Transverse colon (tissue), 4 donors: ENCODE measurements at places on chromosomes 5 and 9. TPM values are rescaled to one million over a fixed set of nuclear protein-coding genes. Genes with fewer than 3 reads are reported as not detected.

- H3K4me1 ChIP-seq = peaks cover 44% of the 10 kb centered on the region
- H3K27me3 ChIP-seq = no peaks in the 10 kb centered on the region
- no peak overlapping the region for H3K4me3 ChIP-seq
- H3K36me3 ChIP-seq = no peaks in the 10 kb centered on the region
- peak; percentile 16 for DNase-seq
- H3K27ac ChIP-seq = peak overlapping the region; percentile 70
Observed at GRCh38 chr5:146039420-146039819, 66.0 kb downstream of the PLAC8L1 start.

DNA sequence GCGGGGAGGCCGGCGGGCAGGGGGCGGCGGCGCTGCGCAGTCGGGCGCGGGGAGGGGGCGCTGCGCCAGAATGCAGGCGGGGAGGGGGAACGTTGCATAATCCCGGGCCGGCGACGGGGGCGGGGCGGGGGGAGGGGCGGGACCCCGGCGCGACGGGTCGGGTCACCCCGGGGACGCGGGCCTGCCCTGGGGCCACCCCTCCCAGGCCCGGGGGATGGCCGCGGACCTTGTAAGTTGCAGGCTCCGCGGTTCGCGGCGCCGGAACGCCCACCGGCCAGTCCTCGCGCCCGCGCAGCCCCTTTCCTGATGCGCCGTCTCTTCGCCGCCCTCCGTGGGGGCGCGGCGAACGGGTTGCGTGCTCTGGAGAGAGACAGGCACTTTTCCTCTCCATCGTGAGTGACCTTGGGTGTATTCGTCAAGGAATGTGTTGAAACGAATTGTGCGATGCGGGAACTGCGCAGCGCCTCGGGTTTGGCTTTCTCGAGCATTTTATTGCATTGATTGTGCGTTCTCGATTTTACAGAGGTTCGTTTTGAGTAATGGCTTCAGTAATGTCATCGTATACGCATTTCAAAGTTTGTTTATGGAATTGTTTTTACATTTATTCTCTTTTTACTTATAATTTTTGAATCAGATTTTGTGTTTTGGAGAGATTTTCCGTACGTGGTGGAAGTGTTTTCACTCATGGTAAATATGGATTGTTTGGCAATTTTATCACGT is 802 bp downstream of the SPIN1 start:
- H3K4me3 ChIP-seq = peak overlapping the region; percentile 68
- peak; percentile 51 for DNase-seq
- peaks cover 34% of the 10 kb centered on the region for H3K4me1 ChIP-seq
- peak overlapping the region; percentile 92 for H3K27ac ChIP-seq

DNA sequence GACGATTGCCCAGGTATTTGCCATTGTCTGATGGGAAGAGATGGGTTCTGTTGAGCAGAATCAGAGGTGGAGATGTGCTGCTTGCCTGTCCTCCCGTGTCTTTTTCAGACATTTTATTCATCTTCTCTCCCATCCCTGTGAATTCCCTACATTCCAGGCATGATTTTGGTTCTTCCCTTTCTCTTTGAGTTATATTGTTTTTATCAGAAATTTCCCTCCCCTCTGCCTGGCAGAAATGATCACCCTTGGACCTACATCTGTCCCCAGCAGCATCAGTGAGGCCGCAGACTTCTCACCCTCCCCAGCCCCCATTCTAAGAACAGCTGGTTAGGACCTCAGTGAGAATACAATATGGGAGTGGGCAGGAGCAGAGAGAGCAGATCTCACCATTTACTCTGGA is 640.2 kb downstream of the CCDC171 start:
- H3K4me3 ChIP-seq = no peak overlapping the region
- no peaks in the 10 kb centered on the region for H3K27me3 ChIP-seq
- H3K36me3 ChIP-seq = no peaks in the 10 kb centered on the region
- no peak overlapping the region for H3K27ac ChIP-seq

DNA sequence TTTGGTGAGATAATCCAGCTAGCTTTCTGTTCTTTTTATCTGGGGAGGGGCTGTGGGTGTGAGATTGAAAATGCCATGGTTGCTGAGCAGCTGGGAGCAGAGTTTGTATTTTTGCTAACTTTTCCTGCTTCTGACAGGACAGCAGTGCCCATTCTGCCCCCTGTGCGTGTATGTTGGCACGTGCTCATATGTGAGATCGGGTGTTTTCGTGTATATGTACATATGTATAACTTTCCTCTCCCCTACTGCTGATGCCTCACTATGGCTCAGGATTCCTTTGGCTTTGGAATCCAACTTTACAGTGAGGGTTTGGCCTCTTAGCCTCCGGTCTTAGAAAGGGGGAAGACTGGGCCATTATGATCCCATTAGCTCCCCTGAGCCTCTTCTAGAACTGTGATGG is 38.3 kb downstream of the RGS3 start:
- H3K27ac ChIP-seq = peak overlapping the region; percentile 40
- no peak overlapping the region for H3K4me3 ChIP-seq
- no peaks in the 10 kb centered on the region for H3K4me1 ChIP-seq
- no peaks in the 10 kb centered on the region for H3K36me3 ChIP-seq

DNA sequence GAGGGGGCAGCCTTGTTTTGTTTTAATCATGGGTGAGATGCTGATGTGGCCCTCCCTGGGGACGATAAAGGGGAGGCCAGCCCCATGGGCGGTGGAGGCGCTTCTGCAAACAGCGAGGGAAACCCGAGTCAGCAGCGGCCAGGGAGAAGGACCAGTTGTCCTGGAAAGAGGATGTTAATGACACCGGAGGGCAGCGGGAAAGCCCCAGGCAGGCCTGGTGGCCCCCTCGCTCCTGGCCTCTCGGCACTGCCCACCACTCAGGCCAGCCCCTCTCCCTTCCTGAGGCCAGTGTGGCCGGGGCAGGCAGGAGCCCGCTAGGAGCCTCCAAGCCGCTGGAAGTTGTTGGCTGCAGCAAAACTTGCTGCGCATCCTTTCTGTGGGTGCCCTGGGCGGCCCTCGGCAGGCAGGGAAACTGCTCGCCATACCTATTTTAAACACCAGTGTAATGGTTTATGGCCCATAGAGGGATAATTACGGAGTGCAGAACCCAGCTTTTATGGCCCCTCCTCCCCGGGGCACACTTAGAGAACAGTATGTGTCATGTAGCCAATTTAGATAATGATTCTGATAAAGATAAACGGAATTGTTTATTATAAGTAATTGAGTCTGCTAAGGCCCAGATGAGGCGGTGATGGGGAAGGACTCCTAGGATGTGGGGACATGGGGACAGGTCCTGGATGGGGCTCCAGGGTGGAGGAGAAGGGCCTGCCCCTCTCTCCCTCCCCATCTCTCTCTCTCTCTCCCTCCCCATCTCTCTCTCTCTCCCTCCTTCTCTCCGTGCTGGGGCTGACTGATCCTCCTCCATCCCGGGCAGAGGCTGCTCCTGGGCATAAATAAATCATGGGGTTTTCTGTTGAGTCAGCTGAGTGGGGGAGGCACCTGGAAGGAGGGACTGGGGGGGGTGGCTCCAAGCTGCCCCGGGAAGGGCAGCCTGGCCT is 36.9 kb downstream of the LMX1B start:
- H3K4me1 ChIP-seq = peaks cover 14% of the 10 kb centered on the region
- H3K27ac ChIP-seq = no peak overlapping the region
- peaks cover 98% of the 10 kb centered on the region for H3K27me3 ChIP-seq

- no peaks in the 10 kb centered on the region for H3K27me3 ChIP-seq
- H3K4me1 ChIP-seq = no peaks in the 10 kb centered on the region
- no peak for DNase-seq
Observed at GRCh38 chr5:170491479-170491878, 12.3 kb upstream of the KCNIP1 start.

GRCh38 chr9:105694848-105695581 is 674 bp downstream of the TMEM38B start:
- H3K4me1 ChIP-seq = peaks cover 21% of the 10 kb centered on the region
- DNase-seq = peak; percentile 67
- H3K36me3 ChIP-seq = no peaks in the 10 kb centered on the region
- peaks cover 25% of the 10 kb centered on the region for H3K27me3 ChIP-seq

DNA sequence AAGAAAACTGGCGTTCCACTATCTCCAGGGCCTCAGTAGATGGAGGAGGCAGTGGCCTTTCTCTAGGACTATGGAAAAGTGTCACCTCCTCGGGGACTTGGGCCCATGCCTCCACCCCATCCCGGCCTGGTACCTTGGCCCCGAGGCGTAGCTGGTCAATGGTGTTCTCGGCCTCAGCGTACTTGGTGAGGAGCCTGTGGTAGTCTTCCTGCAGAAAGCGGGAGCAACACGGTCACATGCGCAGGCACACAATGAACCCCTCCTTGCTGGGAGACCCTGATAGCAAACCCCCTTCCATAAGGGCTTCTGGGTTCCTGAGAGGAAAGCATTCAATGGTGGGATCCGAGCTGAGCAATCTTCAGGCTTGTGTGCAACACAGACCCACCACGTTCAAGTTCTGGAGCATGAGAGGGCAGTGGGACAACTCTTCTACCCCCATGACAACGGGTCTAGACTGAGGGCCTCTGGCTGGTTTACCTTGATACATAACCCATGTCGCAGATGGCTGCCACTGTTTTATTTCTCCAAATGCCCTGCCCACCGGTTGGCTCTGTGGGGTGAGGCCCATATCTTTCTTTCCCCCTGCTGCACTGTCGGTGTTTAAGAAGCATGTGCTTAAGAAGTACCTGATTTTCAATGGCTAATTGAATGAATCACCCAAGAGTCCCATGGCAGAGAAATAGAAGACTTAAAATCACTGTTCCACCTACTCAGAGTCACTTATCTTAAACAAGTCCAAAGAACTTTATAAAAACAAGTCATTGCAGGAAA is 13.6 kb downstream of the AKNA start:
- no peaks in the 10 kb centered on the region for H3K27me3 ChIP-seq
- peak overlapping the region; percentile 60 for H3K27ac ChIP-seq
- no peaks in the 10 kb centered on the region for H3K36me3 ChIP-seq
- H3K4me1 ChIP-seq = peaks cover 8% of the 10 kb centered on the region

GRCh38 chr9:115691693-115692092 is 461.9 kb upstream of the PAPPA start:
- H3K36me3 ChIP-seq = no peaks in the 10 kb centered on the region
- H3K27me3 ChIP-seq = no peaks in the 10 kb centered on the region
- no peak overlapping the region for H3K27ac ChIP-seq
- no peak overlapping the region for H3K4me3 ChIP-seq
- no peak for DNase-seq

GRCh38 chr5:150780816-150781221 is 2.3 kb downstream of the SMIM3 start:
- peak overlapping the region; percentile 8 for H3K4me3 ChIP-seq
- H3K36me3 ChIP-seq = no peaks in the 10 kb centered on the region
- peak; percentile 81 for DNase-seq
- H3K4me1 ChIP-seq = peaks cover 66% of the 10 kb centered on the region
- peak overlapping the region; percentile 91 for H3K27ac ChIP-seq

DNA sequence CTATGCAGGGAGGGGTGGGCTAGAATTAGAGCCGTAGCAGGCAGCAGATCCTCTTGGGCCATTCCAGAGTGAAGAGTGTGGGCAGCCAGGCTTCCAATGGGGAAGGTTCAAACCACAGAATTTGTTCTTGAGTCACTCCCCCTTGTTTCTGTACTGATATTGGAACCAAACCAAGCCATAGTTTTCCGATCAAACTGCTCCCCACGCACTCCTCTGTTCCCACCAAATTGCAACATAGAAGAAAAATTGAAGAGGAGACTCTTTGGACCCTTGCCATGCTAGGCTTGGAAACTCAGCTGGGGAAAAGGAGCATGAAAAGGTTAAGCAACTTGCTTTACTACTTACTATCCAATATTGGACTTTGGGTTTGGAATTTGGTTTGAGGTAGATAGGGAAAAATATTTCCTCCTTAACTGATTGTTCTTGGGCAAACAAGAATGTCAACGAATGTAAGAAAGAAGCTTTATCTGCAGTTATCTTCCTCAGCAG is 165.8 kb upstream of the NR3C1 start:
- H3K4me3 ChIP-seq = no peak overlapping the region
- H3K4me1 ChIP-seq = no peaks in the 10 kb centered on the region
- DNase-seq = no peak
- no peak overlapping the region for H3K27ac ChIP-seq
- H3K27me3 ChIP-seq = no peaks in the 10 kb centered on the region

- no peak overlapping the region for H3K4me3 ChIP-seq
- no peaks in the 10 kb centered on the region for H3K27me3 ChIP-seq
- peak; percentile 94 for DNase-seq
- peak overlapping the region; percentile 88 for H3K27ac ChIP-seq
- H3K36me3 ChIP-seq = peaks cover 3% of the 10 kb centered on the region
Observed at GRCh38 chr9:131627648-131628458, 82.5 kb downstream of the PRRT1B start.

- H3K36me3 ChIP-seq = no peaks in the 10 kb centered on the region
- H3K4me1 ChIP-seq = peaks cover 37% of the 10 kb centered on the region
- no peak for DNase-seq
- H3K27me3 ChIP-seq = no peaks in the 10 kb centered on the region
- H3K4me3 ChIP-seq = no peak overlapping the region
Observed at GRCh38 chr9:20579524-20580314, 42.6 kb downstream of the MLLT3 start.

GRCh38 chr9:97714435-97714834 is 17.3 kb upstream of the XPA start:
- peaks cover 4% of the 10 kb centered on the region for H3K27me3 ChIP-seq
- H3K27ac ChIP-seq = no peak overlapping the region
- H3K4me1 ChIP-seq = no peaks in the 10 kb centered on the region
- H3K36me3 ChIP-seq = no peaks in the 10 kb centered on the region

DNA sequence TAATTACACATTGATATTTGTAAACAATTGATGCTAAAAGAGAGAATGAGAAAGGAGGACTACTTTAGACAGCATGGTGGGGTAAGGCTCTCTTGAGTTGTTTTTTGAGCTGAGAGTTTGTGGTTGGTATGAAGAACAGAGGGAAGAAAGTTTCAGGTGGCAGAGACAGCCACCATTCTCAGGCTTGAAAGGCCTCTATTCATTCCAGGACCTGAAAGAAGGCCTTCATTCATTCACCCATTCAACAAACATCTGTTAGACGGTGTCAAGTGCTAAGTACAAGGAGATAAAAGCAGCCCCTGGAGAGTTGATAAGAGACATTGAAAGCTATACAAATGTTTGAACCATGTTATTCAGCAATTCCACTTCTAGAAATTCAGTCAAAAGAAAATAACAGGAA is 21.7 kb upstream of the ADAM19 start:
- no peak overlapping the region for H3K4me3 ChIP-seq
- H3K27ac ChIP-seq = peak overlapping the region; percentile 44
- DNase-seq = no peak
- H3K36me3 ChIP-seq = no peaks in the 10 kb centered on the region

DNA sequence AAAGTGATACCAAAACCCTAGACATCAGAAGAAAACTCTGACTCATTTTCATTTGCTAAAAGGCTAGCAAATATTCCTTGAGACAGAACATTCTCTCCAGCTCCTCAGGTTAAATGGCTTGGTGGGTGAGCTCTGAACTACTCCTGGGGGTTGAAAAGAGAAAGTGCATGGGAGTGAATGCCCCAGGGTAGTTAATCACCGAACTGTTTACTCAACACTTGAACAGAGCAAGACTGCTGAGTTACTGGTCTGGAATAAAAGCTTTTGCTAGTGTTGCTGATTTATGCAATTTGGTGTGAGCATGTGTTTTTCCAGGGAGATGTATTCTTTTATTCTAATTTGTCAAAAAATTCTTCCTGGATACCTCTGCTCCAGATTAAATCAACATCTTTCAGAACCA is 88.3 kb upstream of the PRDM9 start:
- DNase-seq = no peak
- H3K27me3 ChIP-seq = no peaks in the 10 kb centered on the region
- no peaks in the 10 kb centered on the region for H3K4me1 ChIP-seq
- H3K27ac ChIP-seq = no peak overlapping the region

GRCh38 chr5:33491941-33492340 is 51.2 kb downstream of the TARS1 start:
- DNase-seq = no peak
- no peak overlapping the region for H3K27ac ChIP-seq
- H3K27me3 ChIP-seq = no peaks in the 10 kb centered on the region
- no peak overlapping the region for H3K4me3 ChIP-seq
- no peaks in the 10 kb centered on the region for H3K4me1 ChIP-seq
- no peaks in the 10 kb centered on the region for H3K36me3 ChIP-seq

Gene LRRTM2
- not detected for total RNA-seq

Gene PCDHAC2
- not detected for total RNA-seq

Gene GFM2
- total RNA-seq = 27.0 TPM

Gene C5
- total RNA-seq = 3.4 TPM

Gene PCDH12
- total RNA-seq = 0.37 TPM

Gene OLFML2A
- total RNA-seq = 9.4 TPM
